ENCODE measurements at places on chromosomes 11 and 22.

DNA sequence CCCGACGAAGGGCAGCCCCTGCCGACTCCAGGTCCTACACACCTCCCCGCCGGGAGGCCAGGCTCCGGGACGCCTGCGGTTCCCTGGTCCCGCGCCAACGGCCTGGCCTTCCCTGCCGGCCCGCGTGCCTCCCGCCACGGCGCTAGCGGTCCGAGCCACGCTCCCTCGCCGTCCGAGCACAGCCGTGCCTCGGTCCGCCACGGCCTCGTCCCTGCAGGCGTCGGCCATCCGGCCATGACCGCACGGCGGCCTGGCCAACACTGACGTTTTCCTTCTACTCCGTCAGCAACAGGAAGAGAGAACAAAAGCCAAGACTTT, 532 bp downstream of the EIF4G2 start:
- no peak for DNase-seq

GRCh38 chr22:25057013-25057881, 104.7 kb downstream of the KIAA1671 start:
- peak; percentile 59 for DNase-seq

- DNase-seq = no peak
Observed at GRCh38 chr11:72030472-72031045, 31.9 kb downstream of the IL18BP start.

GRCh38 chr11:19176629-19177186, 25.1 kb downstream of the CSRP3 start:
- DNase-seq = no peak

- no peak for DNase-seq
Observed at GRCh38 chr11:17116117-17116516, 38.6 kb upstream of the RPS13 start.
